Stimulated activated CD8-positive, alpha-beta memory T cell treated with anti-CD3 and anti-CD28 coated beads, Interleukin-15, amount 100 ng/mL, for 48 hours (primary cell): ENCODE measurements at places on chromosomes 7 and 10.

DNA sequence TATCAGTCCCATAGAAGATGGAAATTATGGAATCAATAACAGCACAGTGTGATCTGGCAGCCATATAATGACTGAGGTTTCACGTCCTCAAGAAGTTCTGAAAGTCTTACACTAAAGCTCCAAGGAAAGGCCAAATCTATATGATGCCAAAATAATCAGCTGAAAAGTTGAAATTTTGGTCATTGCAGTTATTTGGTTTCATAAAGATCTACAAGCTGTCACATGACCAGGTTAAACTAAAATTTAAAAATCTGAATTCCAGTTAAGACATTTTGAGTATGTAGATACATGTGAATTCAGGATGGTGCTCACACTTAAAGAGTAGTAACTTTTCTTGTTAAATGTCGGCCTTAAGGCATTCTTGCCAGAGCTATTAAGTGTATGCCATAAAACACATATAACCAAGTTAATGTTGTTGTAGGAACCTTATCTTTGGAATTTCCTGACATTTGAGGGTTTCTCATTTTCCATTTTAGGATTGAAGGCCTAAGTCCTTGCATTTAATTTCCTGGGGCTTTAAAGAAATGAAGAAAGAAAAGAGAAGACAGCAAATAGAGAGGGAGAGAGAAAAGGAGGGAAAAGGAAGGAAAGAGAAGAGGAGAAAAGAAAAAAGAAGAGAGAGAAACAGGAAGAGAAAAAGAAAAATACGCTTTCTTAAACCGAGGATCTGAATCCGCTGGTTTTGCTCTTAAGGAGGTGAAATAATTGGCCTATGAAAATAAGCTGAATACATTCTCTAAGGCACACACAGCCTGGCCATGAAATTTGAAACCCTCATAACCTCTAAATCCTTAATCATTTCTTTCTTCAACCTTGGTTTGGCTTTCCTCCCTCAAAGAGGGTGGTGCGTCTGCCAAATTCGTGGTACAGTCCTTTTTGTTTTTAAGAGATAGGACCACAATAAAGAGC lies 43.8 kb downstream of the DENND2A start:
- DNase-seq = no peak

DNA sequence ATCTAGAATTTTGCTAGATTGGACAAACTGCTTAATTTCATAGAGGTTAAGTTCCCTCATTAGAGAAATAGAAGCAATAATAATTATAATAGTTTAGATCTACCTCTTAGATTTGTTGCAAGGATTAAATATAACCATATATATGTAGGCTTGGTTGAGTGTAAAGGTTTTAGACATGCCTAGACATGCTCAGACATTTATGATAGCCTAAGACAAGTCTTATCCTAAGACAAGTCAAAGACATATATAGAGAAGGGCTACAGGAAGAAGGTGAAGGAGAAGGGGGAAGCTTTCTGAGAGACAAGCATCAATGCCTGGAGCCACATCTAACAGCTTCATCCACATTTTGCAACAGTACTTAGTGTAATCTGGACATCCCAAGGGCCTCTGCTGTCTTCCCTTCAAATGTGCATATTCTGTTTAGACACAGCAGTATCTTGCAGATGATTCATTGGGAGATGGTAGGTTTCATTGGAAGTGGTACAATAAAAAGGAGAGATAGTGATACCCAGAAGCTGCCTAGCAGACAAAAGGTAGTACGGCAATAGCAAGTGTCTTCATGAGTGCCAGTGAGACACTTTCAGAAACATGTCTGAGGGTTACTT lies 146.5 kb downstream of the HGF start:
- no peak for DNase-seq

GRCh38 chr7:40810274-40810673 lies 675.5 kb downstream of the SUGCT start:
- DNase-seq = no peak

DNA sequence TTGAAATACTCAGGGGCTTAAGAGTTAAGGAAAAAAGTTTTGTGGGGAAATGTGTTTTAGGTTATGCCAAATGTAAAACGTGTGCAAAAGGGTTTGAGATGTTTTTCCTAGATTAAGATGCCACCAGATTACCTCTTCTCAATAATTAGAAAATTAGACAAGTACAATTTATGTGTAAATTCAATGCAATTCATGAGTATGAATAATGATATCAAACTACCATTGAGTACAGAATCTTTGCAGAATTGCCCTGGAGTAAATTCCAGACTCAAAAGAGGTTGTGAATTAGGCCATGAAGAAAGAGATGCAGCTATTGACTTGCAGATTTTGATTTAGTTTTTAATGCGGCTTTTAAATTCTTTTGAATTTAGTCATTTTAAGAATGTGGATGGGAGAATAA lies 159.4 kb upstream of the INHBA start:
- no peak for DNase-seq

- no peak for DNase-seq
Measured at GRCh38 chr7:132548489-132549078, 27.7 kb downstream of the PLXNA4 start.

GRCh38 chr10:99661377-99661763 lies 2.1 kb downstream of the ENTPD7 start:
- no peak for DNase-seq

GRCh38 chr7:86202833-86203232 lies 440.9 kb upstream of the GRM3 start:
- no peak for DNase-seq

DNA sequence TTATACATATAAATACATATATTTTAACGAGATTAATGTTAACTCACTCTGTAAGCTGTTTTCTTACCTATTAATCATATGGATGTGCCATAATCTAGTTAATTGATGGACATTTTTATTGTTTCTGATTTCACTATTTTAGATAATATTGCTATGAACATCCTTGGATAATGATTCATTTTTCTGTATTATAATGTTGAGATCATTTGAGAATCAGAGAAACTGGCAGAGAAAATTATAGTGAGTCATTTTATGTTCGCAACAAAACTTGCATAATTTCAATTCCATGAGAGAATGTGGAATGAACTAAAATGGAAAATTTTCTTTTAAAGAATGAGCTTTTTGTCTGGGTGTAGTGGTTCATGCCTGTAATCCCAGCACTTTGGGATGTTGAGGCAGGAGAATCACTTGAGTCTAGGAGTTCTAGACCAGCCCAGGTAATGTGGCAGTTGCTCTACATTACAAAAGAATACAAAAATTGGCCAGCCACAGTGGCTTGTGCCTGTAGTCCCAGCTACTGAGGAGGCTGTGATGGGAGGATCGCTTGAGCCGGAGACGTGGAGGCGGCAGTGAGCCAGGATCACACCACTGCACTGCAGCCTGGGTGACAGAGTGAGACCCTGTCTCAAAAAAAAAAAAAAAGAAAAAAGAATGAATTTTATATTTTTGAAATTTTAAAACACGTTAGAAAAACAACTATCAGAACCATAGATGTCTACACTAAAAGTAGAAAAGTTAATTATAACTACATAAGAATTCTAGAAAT lies 40.5 kb downstream of the PAPSS2 start:
- DNase-seq = no peak

GRCh38 chr7:101096331-101096956 lies 11.2 kb downstream of the TRIM56 start:
- no peak for DNase-seq

GRCh38 chr7:66050337-66050957 lies 25.2 kb upstream of the ASL start:
- no peak for DNase-seq

- DNase-seq = no peak
Measured at GRCh38 chr7:85165263-85165662, 21.6 kb downstream of the SEMA3D start.

GRCh38 chr7:44980393-44981034 lies 1.7 kb upstream of the MYO1G start:
- DNase-seq = peak; percentile 81

DNA sequence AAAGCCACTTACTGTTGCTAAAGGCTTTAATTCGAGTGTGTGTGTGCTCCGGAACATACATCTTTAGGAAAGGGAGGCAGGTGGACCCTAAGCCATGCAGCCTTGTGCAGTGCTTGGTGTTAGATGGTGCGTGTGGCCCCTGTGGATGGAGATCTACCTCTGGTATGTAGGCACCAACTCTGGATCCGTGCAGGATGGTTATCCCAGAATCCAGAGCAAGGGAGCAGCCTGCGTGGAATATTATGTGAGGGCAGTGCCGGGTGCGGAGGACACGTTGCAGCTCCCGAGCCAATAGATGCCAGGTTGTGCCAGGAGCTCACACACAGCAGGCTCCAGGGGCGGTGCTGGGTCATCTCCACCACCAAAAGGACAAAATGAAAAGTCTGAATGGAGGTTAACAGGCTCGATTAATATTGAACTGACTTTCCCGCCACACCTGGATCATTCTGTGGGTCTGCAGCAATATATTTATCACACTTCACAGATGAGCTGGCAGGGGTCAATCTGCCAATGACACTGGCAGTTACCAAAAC lies 143.0 kb upstream of the NPS start:
- no peak for DNase-seq

DNA sequence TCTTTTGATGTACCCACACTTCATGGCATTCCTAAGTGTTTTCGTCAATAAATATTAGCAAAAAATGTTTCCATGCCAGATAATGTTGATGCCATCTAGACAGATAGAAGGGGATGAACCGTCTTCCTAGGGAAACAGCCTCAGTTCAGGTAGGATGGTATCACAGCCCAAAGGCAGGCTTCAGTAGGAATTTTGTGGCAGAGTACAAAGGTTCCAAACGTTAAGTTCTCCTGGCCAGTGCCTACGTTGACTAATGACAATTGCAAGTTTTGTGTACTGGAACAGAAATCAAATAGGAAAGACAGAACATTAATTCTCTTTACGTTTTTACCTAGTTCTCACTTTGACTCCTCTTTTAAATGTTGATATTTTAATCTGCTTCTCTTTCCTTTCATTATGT lies 75.0 kb downstream of the ZMYND11 start:
- no peak for DNase-seq
